GM12878 (cell line): ENCODE measurements at places on chromosomes 12 and 14. TPM values are rescaled to one million over a fixed set of nuclear protein-coding genes. Genes with fewer than 3 reads are reported as not detected.

IFNG gene
- 0.28 and 0.69 TPM in 2 replicates for total RNA-seq

DNA sequence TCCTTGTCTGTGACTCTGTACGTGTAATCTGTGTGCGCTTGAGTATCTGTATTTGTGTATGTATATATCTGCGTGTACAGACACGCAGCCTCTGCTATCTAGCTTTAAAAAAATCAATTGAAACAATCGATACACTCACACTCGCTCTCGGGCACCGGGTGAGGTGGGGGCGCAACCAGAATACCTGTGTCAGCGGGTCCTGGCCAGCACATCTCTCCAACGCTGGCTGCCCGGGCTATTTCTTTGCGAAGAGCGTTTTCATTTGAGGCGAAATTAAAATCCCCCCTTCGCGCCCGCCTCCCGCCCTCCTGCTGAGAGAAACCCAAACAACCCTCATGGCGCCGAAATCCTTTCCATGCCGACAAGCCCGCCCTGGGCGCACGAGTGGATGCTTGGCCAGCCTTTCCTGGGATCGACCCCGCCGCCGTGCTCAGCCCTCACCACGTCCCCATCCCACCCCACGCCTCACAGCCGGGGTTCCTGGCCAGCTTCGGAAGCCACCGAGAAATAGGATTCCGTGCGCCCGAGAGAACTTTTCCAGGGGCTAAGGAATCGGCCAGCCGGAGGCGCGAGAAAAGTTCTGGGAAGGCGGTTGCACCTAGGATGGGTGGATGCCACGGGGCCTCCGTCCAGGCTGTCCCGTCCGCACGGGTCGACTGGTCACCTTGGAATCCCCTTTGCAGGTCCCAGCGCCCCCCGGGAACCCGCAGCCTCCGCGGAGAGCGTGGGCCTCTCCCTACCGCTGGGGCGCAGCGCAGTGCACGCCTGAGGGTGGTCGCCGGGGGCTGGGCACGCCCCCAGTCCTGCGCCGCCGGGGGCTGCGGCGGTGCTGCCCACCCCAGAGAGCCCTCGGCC is 1.0 kb downstream of the ZDHHC22 start:
- no peak for DNase-seq

DNA sequence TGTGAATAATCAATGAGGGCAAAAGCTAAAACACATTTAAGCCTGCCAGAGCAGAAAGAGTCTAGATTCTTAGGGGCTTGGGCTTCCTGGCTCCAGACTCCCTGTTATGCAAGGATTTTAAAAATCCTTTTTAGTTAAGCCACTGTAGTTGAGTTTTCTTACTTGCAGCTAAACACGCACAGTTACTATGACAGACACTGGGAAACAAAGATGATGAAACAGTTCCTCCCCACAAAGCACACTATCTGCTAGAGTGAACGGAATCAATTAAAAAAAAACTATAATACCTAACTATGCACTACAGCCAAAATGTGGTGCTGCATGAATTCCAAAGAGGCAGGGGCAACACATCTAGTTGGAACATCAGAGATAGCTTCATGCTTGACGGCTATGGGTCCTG is 28.2 kb downstream of the RPS6KA5 start:
- DNase-seq, result no peak

A2M gene
- 2.0 and 3.5 TPM in 2 replicates for total RNA-seq

DNA sequence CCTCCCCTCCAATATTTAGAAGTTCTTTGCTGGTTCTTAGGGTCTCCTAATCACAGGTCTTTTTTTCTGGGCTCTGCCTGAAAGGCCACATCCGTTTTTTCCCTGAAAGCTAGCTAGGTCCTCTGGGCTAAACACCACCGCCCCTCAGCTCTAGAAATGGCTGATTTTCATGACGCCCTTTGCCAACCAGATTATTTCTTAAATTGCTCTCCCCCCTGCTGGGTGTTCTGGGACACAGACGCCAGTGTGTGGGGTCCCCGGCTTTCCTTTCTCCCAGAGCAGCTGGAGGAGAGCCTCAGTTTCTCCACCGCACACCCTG is 45.3 kb upstream of the ATP23 start:
- DNase-seq, result no peak
